ENCODE measurements at places on chromosomes 13 and 19.

GRCh38 chr13:107906131-107906530, 309.2 kb downstream of the LIG4 start:
- no peak for DNase-seq

- DNase-seq = no peak
Observed at GRCh38 chr19:2166741-2167738, 3.3 kb downstream of the DOT1L start.

DNA sequence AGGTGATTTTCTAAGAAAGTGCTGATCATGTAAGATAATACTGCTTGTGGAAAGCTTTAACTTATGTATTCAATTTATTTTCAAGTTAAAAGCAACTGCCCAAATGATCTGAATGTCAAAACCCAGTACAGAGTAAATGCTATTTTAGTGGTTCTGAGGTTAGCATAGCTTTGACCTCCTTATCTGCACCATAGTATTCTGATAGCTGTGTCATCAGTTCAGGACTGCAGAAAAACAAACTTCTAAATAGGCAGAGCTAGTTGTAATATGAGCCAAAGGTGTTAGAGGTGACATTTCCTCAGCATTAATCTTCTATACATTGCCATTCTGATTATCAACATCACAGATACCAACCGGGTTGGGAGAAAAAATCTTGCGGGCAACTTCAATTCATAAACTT, 758.7 kb downstream of the SLITRK5 start:
- DNase-seq = no peak

GRCh38 chr19:3740431-3740830, 21.1 kb downstream of the APBA3 start:
- DNase-seq = no peak

GRCh38 chr13:76965759-76966421, 17.6 kb downstream of the ACOD1 start:
- DNase-seq = no peak

- no peak for DNase-seq
Observed at GRCh38 chr13:71861769-71862458, 5.1 kb downstream of the DACH1 start.

- no peak for DNase-seq
Observed at GRCh38 chr13:98997011-98997730, 19.3 kb upstream of the DOCK9 start.

GRCh38 chr19:19459073-19459472, 53.6 kb downstream of the GATAD2A start:
- DNase-seq = no peak

- no peak for DNase-seq
Observed at GRCh38 chr13:27043013-27043412, 128.6 kb downstream of the USP12 start.

- DNase-seq = no peak
Observed at GRCh38 chr13:29754473-29754806, 96.0 kb downstream of the UBL3 start.

GRCh38 chr13:42275098-42275471, 3.1 kb downstream of the AKAP11 start:
- no peak for DNase-seq

GRCh38 chr13:31769575-31769974, 30.2 kb downstream of the RXFP2 start:
- DNase-seq = no peak

DNA sequence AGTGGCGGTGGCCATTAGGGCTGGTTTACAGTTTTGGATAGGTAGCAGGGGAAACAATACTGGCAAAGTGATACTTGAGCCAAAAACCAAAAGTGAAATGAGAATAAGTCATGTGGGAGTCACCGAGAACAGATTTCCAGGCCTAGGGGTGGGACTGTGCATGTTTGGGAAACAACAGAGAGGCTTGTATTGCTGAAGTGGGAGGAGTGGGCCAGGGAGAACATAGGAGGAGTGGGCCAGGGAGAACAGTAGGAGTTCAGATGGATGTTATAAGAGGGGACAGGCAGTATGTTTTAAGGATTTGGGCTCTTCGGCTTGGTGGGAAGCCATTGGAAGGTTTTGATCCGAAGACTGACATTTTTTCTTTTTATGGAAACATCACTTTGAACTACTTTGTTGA, 35.5 kb downstream of the AKAP11 start:
- no peak for DNase-seq

DNA sequence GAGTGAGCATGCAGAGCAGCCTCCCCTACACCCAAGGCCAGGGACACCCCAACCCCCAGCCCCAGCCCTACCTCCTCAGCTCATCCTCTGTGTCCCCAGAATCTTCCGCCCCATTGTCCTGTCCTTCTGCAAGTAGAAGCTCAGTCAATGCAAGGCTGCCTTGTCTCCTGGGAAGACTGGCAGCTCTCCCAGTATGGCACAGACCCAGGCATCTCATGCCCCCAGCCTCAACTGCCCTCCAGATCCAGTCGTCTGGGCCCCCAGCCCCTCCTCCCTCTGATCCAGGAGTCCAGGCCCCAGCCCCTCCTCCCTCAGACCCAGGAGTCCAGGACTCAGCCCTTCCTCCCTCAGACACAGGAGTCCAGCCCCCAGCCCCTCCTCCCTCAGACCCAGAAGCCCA, 13.0 kb downstream of the ZNF575 start:
- no peak for DNase-seq

DNA sequence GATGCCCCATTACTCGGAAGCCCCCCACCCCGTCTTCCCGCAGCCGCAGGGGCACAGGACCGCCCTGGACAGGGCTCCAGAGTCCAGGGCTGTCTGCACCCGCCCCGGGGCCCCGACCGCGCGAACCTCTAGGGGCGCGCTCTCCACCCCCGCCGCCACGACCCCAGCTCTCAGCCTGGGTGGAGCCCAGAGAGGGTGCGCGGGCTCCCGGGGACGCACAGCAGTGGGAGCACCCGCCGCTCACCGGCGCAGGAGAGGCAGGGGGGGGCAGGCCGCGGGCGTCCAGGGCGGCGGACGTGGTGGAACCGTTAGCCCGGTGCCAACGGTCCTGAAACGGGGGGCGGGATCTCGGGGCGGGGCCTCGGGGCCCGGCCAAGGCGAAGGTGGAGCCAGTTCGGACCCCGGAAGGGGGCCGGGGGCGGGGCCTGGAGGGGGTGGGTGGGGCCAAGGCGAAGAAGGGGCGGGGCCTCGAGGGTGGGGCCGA, at the start of gene ATP8B3:
TSS of gene ATP8B3 (minus strand) at position 335 of the 484 bp plus-strand sequence. CDS start 540 bp downstream, outside the sequence.
- peak; percentile 75 for DNase-seq

- no peak for DNase-seq
Observed at GRCh38 chr19:5131506-5132205, 162.7 kb downstream of the KDM4B start.

DNA sequence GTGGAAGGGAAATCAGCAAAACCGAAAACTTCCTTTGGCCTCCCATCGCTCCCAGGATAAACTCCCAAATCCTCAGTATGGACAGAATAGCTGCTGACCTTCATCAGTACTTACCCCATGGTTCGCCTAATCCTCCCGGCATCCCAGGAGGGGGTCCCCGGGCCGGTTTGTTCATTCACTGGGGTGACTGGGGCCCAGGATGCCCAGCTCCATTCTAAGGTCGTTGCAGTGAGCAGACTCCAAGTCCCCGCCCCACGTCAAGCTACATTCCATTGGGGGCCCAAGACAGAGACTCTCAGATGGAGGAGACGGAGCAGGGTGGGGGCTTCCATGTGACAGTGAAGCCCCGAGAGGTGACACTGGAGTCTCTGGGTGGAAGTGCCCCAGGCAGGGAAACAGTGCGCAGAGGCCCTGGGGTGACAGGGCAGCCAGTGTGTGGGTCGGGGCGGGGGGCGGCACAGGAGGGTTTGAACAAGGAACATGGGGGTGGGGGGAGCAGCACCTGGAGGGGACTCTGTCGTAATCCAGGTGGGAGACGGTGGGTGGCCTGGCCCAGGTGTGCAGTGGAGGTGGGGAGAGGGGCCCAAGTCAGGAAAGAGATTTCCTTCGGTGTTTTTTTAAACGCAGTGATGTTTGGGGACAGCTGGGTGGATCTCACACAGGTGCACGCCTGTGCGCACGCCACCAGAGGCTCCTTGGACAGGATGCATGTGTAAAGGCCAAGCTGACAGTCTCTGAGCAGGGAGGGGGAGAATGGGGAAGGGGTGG, 5.1 kb downstream of the SSBP4 start:
- DNase-seq = no peak

DNA sequence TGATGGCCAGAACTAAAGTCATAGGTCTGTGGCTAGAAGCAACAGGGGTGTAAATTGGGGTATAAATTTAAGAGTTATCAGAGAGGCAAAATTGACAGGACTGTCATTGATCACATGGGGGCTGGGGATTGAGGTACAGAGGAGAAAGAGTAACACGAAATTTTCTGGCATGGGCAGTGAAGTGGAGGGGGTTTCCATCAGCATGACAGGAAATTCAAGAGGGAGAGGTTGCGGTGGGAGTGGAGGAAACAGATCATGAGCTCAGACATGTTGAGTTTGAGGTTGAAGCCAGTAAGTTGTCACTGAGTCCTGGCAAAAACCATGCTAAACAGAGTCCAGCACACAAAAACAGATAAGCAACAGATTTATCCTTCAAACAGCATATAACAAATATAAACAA, 192.1 kb upstream of the TSC22D1 start:
- no peak for DNase-seq

GRCh38 chr13:29501674-29502073, 93.8 kb downstream of the SLC7A1 start:
- DNase-seq = no peak

GRCh38 chr13:68026077-68026476, 795.9 kb upstream of the PCDH9 start:
- DNase-seq = no peak

DNA sequence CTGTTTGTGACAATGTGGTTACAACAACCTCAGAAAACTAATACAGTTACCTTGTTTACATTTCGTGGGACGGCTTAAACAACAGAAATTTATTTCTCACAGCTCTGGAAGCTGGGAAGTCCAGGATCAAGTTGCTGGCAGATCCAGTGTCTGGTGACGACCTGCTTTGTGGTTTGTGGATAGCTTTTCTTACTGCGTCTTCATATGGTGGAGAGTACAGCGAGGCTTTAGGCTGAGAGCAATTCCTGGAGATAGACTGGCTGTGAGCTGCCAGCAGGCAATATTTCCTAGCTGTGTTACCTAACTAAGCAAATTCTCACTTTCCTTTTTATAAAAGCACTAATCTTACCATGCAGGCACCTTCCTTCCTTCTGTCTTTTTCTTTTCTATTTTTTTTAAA, 1203.5 kb upstream of the PRR20A start:
- DNase-seq = no peak

GRCh38 chr13:106599875-106600797, 32.2 kb upstream of the ARGLU1 start:
- no peak for DNase-seq

- DNase-seq = no peak
Observed at GRCh38 chr13:41004875-41005693, 14.0 kb downstream of the ELF1 start.

DNA sequence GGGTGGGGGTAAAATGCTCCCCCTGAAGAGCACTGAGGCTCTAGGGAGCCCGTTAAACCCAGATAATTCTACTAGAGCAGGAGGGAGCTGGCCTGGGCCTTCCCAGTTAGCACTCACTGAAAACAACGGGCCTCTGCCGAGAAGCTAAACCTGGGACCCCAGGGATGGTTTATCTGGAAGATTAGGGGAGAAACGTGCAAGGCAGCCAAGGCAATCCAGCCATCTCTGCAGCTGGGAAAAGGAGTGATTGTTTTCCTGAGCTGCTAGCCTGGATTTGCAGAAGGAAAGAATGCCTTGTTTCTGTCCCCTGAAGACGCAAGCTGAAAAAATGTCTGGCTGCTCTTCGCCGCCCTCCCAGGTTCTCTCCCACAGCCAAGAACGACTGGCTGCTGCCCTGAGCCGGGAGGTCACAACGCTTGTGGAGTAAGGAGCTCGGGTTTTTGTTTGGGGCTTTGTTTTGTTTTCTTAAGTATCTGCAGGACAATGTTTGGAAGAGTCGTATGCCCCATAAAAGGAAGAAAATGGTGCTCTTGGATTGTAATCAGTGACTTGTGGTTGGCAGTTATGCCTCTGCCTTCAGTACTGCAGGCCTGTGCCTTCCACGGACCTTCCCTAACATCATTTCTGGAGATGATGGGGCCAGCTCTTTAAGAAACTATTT, 31.5 kb downstream of the COL4A2 start:
- DNase-seq = no peak

GRCh38 chr19:44512326-44513298, 12.3 kb upstream of the ZNF180 start:
- no peak for DNase-seq

DNA sequence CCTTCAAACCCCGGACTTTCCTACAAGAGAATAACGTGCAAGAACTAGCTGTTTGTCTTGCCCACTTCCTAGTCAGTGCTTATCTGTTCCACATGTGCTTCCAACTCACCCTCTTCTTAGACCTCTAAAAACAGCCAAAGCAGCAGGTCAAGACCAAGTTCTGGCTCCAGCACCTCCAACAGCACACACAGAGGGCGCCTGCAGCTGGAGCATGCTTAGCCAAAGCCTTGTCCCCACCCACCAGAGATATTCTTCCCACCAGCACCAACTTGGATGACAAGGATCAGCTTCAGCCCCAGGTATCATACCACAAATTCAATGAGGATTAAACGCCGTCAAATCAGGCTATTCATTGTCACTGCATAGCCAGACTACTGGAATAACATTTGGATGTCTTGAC, 17.9 kb downstream of the RCBTB1 start:
- no peak for DNase-seq

DNA sequence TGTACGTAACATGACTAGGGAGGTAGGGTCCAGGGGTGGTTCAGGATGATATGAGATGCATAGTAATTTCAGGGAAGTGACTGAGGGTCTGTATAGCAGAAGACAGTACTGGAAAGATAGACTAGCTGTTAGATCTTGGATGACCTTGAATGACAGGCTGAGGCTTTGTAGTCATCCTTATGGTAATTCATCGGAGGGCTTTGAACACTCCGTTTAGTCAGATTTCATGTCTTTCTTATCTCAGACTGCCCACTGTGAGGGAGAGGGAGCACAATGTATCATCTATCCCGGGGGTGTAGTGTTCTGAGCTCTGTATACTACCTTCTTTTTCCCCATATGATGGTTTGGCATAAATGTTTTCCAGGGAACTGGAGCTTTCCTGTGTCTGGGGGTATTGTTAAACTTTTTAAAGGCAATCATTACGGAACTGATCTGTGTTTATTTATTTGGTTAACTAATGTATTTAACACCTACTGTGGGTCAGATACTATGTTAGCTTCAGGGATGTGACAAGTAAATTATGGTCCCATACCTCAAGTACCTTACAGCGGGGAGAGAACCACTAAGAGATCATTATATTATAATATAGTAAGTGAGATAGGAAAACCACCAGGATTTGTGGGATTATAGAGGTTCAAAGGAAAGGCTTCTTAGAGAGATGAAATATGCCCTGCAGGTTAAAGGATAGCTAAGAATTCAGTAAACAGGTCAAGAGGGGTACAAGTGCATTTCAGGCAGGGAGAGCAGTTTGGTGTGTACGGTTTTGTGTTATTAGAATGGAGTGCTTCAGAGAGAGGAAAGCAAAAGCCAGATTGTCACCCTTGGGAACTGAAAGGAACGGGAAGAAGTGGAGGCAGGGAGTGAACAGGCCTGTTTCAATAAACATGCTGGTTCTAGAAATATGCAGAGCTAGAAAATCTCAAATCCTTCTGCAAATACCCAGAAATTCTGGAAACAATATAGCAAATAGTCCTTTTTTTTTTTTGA, 164.8 kb upstream of the KL start:
- DNase-seq = no peak
